ENCODE measurements at places on chromosomes 2 and 18. TPM values are rescaled to one million over a fixed set of nuclear protein-coding genes. Genes with fewer than 3 reads are reported as not detected.

DNA sequence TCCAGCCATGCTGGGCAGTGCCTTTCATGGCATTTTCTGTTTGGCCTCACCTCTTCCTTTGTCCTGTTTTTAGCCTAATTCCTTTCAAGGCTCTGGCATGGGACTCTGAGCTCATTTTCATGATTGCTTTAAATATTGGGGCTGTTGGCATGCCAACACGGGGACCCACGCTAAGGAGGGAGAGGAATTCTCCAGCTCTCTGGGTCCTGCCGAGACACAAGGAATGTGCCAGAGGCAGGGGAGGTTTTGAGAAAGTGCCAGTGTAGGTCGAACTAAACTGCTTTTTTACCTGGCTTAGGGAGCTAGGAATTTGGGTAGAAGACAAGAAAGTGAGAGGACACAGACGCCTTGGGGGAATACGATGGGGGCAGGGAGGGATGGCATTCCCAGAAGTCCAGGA is 42.3 kb downstream of the RPL37A start:
- no peak for DNase-seq

- no peak for DNase-seq
These were observed 656.8 kb downstream of the METTL4 start for GRCh38 chr18:1914489-1914888.

GRCh38 chr2:26583381-26583911 is 57.7 kb downstream of the CIB4 start:
- peak; percentile 67 for DNase-seq

DNA sequence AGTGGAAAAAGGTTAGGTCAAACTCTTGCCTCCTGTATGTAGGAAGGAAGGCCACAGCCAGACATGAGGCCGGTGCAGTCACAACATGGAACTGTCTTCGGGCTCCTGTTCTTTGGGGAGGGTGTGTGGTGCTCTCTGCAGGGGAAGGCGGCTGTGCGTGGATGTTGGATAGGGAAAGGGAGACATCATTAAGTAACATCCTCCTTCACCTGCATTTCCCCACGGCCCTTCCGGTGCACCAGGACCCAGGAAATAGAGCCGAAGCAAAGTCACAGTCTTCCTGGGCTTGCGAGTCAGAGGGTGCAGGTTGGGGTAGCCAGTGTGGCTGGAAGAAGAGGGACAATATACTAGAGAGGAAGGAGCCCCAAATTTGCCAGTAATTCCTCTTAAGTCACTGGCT is 78.9 kb upstream of the SMAD7 start:
- DNase-seq: no peak

DNA sequence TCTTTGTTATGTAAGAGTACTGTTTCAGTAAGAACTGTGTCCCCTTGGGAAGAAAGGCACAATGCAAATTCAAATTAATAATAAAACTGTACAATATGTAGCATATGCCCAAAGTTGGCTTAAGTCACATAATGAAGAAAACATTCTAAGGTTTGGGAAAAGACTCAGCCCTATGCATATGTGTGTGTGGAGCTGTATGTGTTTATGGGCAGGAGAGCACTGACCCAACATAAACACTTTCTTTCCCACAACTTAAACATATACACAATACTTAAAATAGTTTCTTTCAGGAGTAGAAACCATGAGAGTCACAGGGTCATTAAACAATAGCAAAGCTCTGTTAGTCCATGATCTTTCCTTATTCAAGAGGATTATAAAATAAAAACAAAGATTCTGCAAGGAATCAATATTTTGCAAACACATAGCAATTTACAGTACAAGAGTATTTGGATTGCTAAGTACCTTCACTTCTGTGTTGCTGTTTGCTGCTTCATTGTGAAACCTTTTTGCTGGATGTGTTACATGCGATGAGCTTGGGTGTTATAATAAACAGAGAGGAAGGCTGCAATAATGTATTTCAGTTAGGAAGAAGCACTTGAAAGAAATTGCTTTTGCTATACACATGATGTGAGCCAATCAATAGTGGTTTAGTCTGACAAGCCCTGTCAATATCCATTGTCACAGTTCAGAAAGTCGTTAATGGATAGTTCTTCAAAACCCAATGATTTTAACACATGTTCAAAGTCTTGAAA is 347.3 kb downstream of the ARHGAP15 start:
- DNase-seq: no peak

GRCh38 chr2:144464730-144465129 is 55.2 kb downstream of the ZEB2 start:
- DNase-seq: no peak

DNA sequence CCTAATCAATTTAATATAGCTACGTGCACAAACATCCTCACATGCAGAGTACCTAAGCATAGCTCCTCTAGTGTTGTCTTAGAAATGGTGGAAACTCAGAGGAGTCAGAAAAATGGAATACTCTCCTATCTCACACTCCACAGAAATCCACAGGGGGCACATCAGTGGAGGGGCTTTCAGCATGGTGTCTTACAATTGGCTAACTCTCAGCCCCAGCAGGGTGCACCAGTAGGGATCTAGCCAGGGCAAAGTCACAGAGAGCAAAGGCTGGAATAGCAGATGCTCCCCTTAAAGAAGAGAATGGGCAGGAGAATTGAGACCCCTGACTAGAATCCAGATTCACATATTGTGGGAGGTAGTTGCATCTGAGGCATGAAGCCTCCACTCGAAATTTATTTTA is 135.7 kb downstream of the MAIP1 start:
- no peak for DNase-seq

GRCh38 chr2:240138254-240138984 is 2.0 kb downstream of the OTOS start:
- DNase-seq: peak; percentile 84

DNA sequence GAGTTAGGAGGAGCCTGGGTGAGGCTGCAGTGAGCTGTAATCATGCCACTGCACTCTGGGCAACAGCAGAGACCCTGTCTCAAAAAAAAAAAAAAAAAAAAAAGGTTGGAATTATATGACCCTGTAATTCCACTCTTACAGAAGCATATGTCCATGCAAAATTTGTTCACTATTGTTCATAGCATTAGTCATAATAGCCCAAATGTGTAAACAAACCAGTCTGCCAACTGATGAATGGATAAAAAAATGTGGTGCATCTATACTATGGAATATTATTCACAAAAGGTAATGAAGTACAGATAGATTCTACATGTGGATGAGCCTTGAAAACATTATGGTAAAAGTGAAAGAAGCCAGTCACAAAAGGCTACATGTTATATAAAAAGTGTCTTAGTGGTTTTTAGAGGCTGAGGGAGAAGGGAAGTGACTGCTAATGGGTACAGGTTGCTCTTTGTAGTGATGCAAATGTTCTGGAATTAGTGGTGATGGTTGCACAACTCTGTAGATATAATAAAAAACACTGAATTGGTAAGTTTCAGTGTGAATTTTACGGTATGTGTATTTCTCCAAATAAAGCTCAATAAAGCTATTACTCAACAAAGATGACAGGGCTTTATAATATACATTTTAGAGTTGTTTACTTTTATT is 9.4 kb downstream of the COA5 start:
- DNase-seq: no peak

- DNase-seq: no peak
These were observed 120.7 kb downstream of the LOXHD1 start for GRCh38 chr18:46536215-46536874.

- DNase-seq: no peak
These were observed 778.5 kb upstream of the FANCL start for GRCh38 chr2:59019566-59020159.

- DNase-seq: no peak
These were observed 5.6 kb upstream of the SMIM21 start for GRCh38 chr18:75433098-75433497.

- no peak for DNase-seq
These were observed 97.8 kb downstream of the VSNL1 start for GRCh38 chr2:17638196-17638743.

DNA sequence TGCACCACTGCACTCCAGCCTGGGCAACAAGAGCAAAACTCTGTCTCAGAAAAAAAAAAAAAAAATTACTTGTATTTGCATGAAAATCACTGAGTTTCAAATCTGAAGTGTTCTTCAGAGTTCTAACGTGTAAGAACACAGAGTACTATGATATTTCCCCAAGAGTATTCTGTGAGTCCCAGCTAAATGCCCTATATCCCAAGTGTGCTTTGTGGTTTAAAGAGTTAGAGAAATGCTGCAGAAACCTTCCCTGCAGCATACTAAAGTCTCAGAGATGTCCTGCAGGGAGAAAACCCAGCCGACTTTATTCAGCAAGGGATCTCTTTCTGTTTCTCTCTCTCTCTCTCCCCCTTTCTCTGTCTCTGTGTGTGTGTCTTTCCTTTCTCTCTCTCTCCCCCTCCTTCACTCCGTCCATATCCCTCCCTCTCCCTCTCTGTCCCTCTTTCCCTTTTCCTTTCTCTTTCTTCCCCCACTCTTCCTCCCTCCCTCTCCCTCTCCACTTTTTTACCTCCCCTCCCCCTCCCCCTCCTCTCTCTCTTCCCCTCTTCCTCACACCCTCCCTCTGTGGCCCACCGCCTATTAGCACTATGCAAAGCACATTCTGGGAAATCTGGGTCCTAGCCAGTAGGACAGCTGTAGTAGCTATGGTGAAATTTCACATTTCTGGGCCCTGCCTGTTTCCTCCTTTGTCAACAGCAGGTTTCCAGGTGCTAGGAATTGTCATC is 54.2 kb downstream of the ACTR2 start:
- DNase-seq: no peak

GRCh38 chr2:16639431-16639830 is 26.2 kb downstream of the CYRIA start:
- no peak for DNase-seq

DNA sequence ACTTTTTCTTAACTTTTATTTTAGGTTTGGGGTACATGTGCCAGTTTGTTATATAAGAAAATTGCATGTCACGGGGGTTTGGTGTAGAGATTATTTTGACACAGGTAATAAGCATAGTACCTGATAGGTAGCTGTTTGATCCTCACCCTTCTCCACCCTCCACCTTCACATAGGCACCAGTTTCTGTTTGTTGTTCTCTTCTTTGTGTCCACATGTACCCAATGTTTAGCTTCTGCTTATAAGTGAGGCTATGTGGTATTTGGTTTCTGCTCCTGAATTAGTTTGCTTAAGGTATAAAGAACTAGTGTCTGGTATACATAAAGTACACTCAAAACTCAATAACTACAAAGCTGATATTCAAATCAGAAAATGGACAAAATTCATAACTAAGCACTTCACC is 654.6 kb upstream of the LINC00305 start:
- no peak for DNase-seq

DNA sequence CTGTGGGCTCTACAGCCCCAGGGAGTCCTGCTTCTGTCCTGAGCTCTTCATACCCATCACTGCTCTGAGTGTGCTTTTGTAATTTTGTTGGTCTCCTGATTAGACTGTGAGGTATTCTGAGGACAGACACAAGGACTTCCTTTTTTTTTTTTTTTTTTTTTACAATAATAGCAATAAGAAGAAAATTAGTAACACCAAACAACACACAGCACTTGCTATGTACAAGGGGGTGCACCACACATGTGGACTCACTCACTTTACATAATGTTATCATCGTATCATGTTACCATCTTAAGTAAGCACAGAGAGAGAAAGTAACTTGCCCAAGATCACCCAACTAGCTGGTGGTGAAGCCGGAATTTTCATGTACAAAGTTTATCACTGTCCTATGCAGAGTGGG is 34.6 kb downstream of the MBP start:
- no peak for DNase-seq

GRCh38 chr2:215711471-215712034 is 275.7 kb upstream of the FN1 start:
- no peak for DNase-seq

- no peak for DNase-seq
These were observed 23.6 kb downstream of the STAT4 start for GRCh38 chr2:191127235-191127634.

DNA sequence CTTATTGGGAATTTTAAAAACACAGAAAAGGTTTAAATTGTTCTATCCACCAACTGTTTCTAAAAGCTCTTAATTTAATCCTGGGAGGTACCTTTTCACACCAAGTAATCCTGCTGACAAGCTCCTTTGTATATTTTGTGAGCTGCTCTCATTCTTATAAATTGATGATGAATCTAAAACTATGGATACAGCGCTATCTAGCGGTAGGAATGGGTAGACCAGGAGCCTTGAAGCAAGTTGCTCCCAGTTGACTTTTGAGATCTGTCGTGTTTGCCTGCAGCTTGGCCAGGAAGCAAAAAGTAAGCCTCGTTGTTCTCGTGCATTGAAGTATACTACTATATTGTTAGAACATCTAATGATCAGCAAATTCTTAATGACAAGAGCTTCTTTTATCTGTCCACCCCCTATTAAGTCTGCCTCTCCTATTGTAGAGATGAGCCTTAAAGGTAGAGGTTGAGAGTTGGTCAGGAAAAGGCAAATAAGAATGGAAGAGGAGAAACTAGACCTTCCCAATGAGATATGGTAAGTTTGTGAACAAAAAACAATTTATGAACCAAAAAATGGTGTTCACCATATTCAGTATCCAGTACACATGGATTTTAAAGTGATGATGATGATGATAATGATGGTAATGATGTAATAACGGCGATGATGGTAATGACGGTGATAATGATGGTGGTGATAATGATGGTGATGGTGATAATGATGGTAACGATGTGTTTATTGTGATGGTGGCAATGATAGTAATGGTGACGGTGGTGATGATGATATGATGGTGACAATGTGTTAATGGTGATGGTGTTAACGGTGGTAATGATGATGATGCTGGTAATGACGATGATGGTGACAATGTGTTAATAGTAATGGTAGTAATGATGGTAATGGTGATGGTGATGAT is 212.1 kb upstream of the NCKAP5 start:
- DNase-seq: no peak

GRCh38 chr2:157032017-157032416 is 225.5 kb upstream of the GALNT5 start:
- peak; percentile 43 for DNase-seq

GRCh38 chr2:119207447-119207846 is 16.2 kb upstream of the STEAP3 start:
- DNase-seq: peak; percentile 75

DNA sequence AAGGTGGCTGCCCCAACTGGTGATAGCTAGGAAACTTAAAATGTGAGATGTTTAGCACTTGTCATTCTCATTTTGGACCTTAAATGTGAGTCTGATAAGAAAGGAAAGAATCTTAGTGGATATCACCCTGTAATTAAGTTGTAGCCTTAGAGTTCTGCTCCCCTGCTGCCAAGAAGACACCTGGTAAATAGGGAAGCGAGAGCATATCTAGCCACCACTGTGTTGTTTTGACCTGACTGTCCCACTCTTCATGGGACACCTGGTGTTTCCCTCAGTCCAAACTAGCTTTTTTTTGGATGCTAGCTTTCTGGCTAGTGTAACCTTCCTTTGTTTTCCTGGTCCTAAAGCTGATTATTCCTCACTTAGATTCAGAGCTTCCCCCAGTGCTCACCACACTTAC is 357.6 kb downstream of the RAD51AP2 start:
- no peak for DNase-seq

TNFRSF11A gene
- total RNA-seq: under 0.01 TPM

NPPC gene
- total RNA-seq: not detected

CFC1 gene
- total RNA-seq: not detected

REG3G gene
- not detected for total RNA-seq

SPTBN1 gene
- 250 TPM for total RNA-seq

HAT1 gene
- total RNA-seq: 35.4 TPM

CLEC4F gene
- total RNA-seq: not detected

SP5 gene
- total RNA-seq: not detected

DSC3 gene
- total RNA-seq: under 0.01 TPM

TCF23 gene
- not detected for total RNA-seq

TRPM8 gene
- not detected for total RNA-seq

Data from osteoblast (primary cell).